Mesothelial cell of epicardium (in vitro differentiated cells): ENCODE measurements at places on chromosomes 11 and 22. TPM values are rescaled to one million over a fixed set of nuclear protein-coding genes. Genes with fewer than 3 reads are reported as not detected.

DNA sequence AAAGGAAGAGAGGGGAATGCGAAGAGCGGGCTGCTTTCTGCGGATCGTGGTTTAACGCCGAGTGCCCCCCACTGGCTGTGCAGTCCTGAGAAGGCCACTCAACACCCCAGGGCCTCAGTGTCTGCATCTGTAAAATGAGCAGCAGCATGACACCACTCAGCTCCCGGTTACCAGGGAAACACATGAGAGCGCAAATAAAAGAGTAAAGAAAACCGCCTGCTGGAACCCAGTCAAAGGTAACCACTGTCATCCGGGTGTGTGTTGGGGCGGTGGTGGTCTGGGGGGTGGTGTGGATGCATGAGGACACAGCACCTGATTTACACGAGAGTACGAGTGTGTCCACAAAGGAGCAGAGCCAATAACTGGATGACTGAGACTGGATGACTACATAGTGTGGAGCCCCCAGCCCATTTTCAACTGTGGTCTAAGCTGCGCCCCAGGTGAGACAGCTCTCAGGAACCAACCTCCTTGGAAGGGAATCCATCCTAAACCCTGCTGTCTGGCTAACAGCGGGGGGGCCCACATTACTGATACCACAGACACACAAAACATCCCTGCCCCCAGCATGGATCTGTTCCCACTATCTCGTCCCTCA, 5.7 kb downstream of the CELSR1 start:
- DNase-seq: no peak

DNA sequence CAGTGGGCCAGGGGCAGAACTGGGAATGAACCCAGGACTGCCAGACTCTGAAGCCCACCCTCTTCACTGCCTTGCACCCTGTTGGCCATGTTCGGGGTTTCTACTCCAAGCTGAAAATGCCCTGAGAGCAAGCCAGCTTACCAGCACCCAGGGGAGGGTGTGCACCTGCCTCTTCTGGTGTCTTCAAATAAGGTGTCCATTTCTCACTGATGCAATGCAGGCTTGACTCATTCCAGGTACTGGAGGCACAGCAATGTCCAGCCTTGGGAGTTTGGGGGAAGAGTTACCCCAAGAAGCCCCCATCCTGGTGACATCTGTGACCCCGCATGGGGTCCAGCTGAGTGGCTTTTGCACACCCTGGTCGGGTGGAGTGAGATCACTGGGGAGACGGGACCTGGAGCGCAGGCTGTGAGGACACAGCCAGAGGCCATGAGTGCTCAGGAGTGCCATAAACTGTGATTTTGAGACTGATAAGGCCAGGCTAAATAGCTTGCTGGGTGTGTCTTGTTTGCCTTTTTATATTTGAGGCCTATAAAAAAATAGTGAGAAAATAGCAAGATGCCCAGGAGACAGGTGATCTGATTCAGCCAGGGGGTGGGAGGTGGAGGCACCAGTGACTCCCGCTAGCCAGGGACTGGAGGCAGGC, 4.6 kb upstream of the CERK start:
- DNase-seq: no peak

GRCh38 chr22:46589141-46589748, 30.9 kb upstream of the GRAMD4 start:
- DNase-seq: no peak

TEX12 gene
- total RNA-seq: 0.36 to 0.65 TPM in 2 of 3 replicates, not detected in the other

GRCh38 chr11:83282084-83282716, 4.0 kb downstream of the CCDC90B start:
- no peak for DNase-seq

GRCh38 chr22:25775531-25775930, 33.5 kb downstream of the MYO18B start:
- no peak for DNase-seq

- no peak for DNase-seq
Observed at GRCh38 chr11:80163011-80163410, 722.2 kb upstream of the TENM4 start.

DNA sequence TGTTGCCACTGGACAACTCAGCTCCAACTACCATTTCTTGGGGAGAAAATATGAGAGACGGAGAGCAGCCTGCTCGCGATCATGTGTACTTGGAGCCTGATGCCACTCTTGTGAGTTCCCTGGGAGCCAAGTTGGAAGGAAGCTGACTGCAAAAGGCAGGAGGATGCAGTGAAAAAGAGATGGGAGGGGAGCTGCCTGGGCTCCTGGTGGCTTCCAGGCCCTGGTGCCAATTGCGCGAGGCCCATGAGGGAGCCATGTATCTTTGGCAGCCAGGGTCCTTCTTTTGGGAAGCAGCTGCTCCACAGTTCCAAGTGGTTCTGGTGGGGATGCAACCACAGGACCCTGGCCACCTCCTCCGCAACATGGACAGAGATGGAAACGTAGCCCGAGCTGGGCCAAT, 11.1 kb downstream of the C11orf91 start:
- no peak for DNase-seq
